Left lung (tissue), 14 donors: ENCODE measurements at places on chromosomes 4 and X. TPM values are rescaled to one million over a fixed set of nuclear protein-coding genes. Genes with fewer than 3 reads are reported as not detected.

The GSPT2 gene
- total RNA-seq, result 10.5 TPM

The PROM1 gene
- total RNA-seq, result not detected

The GPR173 gene
- 3.6 TPM for total RNA-seq

The TCEAL2 gene
- 4.4 TPM for total RNA-seq

The RTL9 gene
- total RNA-seq, result 0.70 TPM

The PRDM8 gene
- total RNA-seq, result 1.9 TPM

The LRAT gene
- total RNA-seq, result 0.89 TPM

The P2RY8 gene
- 1.5 TPM for total RNA-seq

The SSX2 gene
- not detected for total RNA-seq

The MAEA gene
- total RNA-seq, result 56.3 TPM

The SPATA18 gene
- total RNA-seq, result 23.7 TPM

The SMIM31 gene
- total RNA-seq, result not detected

The FAM47A gene
- total RNA-seq, result not detected

The STK32B gene
- 1.9 TPM for total RNA-seq

GRCh38 chr4:82983444-82983843 is 27.2 kb downstream of the LIN54 start:
- H3K4me3 ChIP-seq, result no peak overlapping the region
- no peaks in the 10 kb centered on the region for H3K4me1 ChIP-seq
- H3K27me3 ChIP-seq, result no peaks in the 10 kb centered on the region
- no peak overlapping the region for H3K27ac ChIP-seq
- H3K36me3 ChIP-seq, result no peaks in the 10 kb centered on the region

DNA sequence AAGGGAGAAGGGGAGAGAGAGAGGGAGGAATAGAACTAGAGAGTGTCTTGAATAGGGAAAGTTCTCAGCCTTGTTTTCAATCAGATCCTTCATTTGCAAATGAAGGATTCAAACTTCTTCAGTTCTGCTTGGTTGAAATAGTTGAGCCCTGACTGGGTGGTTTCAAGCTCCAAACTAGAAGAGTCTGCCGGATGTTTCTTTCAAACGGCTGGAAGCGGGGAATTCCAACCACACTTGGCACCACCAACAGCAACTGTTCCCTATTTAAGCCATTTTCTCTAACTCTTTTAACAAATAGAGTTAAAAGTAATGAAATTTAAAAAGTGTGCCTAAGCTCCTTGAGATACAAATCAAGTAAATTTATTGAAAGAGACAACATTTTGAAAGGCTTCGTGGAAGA is 67.5 kb upstream of the DDX60 start:
- no peaks in the 10 kb centered on the region for H3K27me3 ChIP-seq
- no peak overlapping the region for H3K4me3 ChIP-seq
- H3K36me3 ChIP-seq, result peaks cover 98% of the 10 kb centered on the region
- no peak for DNase-seq

GRCh38 chrX:19019996-19020395 is 36.1 kb upstream of the PHKA2 start:
- no peaks in the 10 kb centered on the region for H3K27me3 ChIP-seq
- H3K27ac ChIP-seq, result no peak overlapping the region
- H3K36me3 ChIP-seq, result no peaks in the 10 kb centered on the region
- H3K4me1 ChIP-seq, result no peaks in the 10 kb centered on the region

DNA sequence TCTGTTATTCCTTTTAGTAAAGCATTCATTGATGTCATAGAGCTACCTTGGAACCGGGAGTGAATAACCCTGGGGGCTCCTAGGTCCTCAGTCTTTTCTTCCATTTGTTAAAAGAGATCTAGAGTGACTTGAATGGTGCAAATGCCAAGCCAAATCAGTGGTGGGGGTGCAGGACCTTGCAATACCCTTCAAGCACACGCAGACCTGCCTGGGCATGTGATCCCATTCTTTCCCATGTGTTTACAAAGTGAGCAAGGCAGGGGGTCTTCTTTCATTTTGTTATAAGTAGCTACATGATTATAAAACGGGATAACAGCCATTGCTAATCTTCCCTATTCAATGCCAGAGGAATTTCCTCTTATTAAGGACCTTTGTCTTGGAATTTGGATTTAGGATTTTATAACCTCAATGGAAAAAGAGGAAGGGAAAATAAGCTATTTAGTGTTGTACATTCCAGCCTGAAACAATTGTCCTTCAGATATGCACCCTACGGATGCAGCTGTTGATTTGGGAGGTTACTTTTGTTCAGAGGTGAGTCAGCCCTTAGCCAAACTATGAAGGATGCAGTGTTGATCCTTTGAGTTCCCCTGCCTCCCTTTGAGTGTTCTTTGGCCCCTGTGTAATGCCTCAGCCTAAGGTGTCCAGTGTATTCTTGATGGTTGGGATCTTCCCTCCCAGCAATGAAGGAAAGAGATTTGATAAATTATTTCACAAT is 623.8 kb upstream of the HTR2C start:
- no peaks in the 10 kb centered on the region for H3K36me3 ChIP-seq
- no peak overlapping the region for H3K27ac ChIP-seq
- no peaks in the 10 kb centered on the region for H3K4me1 ChIP-seq
- DNase-seq, result no peak
- H3K27me3 ChIP-seq, result no peaks in the 10 kb centered on the region

- no peak overlapping the region for H3K4me3 ChIP-seq
- H3K36me3 ChIP-seq, result peaks cover 35% of the 10 kb centered on the region
- no peak for DNase-seq
- H3K27ac ChIP-seq, result no peak overlapping the region
- H3K27me3 ChIP-seq, result no peaks in the 10 kb centered on the region
Observed at GRCh38 chr4:84847978-84848377, 118.5 kb downstream of the WDFY3 start.

DNA sequence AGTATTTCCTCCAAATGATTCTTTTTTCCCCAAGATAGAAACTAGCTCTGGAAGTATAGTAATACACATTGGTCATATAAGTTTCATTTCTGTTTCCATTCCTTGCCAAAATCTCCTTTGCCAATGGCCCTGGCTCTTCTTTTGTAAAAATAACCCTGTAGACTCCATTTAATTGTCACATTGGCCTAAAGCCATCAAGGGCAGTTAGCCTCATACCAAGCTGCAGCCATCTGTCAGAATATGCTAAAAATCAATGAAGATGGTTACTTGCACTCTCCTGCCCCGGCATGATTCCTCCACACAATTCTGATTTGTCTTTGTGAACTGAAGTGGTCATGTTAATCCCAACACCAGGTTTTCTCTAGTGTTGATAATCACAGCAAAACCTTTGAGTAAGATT is 380.5 kb downstream of the SH2D1A start:
- no peaks in the 10 kb centered on the region for H3K27me3 ChIP-seq
- H3K27ac ChIP-seq, result no peak overlapping the region
- no peaks in the 10 kb centered on the region for H3K36me3 ChIP-seq
- H3K4me3 ChIP-seq, result no peak overlapping the region
- H3K4me1 ChIP-seq, result no peaks in the 10 kb centered on the region
- no peak for DNase-seq

DNA sequence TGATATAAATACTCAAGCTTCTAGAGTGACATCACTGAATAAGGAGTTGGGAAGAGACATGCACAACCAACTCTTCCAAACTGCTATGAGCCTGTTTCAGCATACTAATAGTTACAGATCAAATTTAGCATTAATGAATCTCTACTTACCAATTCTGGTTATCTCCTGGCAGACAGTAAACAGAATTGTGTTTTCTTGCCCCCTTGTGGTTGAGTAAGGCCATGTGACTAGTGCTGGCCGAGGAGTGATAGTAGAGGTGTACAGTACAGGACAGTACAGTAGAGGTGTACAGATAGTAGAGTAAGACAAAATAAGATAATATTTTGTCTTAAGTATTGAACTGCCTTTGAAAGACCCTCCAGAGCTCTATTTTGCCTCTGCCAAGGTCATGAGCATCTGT is 681.4 kb downstream of the GABRG1 start:
- H3K27me3 ChIP-seq, result no peaks in the 10 kb centered on the region
- no peak overlapping the region for H3K27ac ChIP-seq
- H3K36me3 ChIP-seq, result no peaks in the 10 kb centered on the region
- DNase-seq, result peak; percentile 19
- H3K4me1 ChIP-seq, result no peaks in the 10 kb centered on the region

- DNase-seq, result no peak
- no peaks in the 10 kb centered on the region for H3K27me3 ChIP-seq
- no peaks in the 10 kb centered on the region for H3K36me3 ChIP-seq
Observed at GRCh38 chrX:7972586-7972985, 45.4 kb upstream of the PNPLA4 start.

DNA sequence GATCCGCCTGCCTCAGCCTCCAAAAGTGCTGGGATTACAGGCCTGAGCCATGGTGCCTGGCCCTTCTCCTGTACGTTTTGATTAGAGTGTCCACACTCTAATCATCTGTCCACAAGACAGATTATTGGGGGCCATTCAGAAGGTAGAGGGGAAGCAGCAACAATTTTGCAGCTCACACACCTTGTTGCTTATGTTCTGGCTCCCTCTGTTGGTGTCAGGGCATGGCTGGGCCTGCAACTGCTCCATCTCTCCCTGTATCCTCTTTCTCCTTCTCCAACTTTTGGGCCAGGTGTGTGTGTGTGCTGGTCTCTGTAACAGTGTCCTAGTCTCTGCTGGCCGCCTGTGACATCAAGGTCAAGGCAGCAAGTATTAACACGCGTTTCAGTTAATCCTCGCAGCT is 125.5 kb upstream of the MBNL3 start:
- H3K27ac ChIP-seq, result no peak overlapping the region
- peaks cover 7% of the 10 kb centered on the region for H3K27me3 ChIP-seq
- H3K4me1 ChIP-seq, result no peaks in the 10 kb centered on the region

- H3K4me1 ChIP-seq, result no peaks in the 10 kb centered on the region
- H3K4me3 ChIP-seq, result no peak overlapping the region
- no peaks in the 10 kb centered on the region for H3K27me3 ChIP-seq
- DNase-seq, result no peak
- H3K27ac ChIP-seq, result no peak overlapping the region
- no peaks in the 10 kb centered on the region for H3K36me3 ChIP-seq
Observed at GRCh38 chr4:145781351-145781750, 101.4 kb downstream of the C4orf51 start.

- H3K27ac ChIP-seq, result no peak overlapping the region
- H3K27me3 ChIP-seq, result no peaks in the 10 kb centered on the region
- DNase-seq, result no peak
- H3K36me3 ChIP-seq, result no peaks in the 10 kb centered on the region
- H3K4me3 ChIP-seq, result no peak overlapping the region
- H3K4me1 ChIP-seq, result no peaks in the 10 kb centered on the region
Observed at GRCh38 chr4:27218013-27218412, 357.4 kb downstream of the STIM2 start.

DNA sequence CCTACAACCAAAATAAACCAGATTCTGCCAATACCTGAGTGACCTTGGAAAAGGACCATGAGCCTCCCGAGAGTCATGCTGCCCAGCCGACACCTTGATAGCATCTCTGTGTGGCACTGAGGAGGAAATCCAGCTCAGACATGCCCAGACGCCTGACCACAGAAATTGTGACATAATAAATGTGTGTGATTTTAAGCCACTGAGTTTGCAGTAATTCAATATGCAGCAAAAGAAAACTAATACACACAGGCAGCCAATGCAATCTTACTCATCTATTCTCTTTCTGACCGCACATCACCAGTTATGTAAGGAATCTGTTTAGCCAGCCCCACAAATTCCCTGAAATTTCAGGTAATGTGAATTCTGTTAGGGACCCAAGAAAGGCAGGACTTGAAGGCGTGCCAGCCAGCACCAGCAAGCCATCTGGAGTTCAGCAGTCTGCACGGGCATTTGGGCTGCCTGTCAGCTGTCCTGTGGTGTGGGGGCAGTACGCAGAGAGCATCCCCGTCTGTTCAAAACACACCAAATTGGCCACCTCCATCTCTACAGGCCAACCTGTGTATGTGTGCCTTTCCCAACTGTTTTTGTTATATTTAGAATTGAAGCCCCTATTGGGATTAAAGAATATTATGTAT is 176.4 kb downstream of the NLGN4X start:
- H3K36me3 ChIP-seq, result no peaks in the 10 kb centered on the region
- no peak overlapping the region for H3K4me3 ChIP-seq
- H3K4me1 ChIP-seq, result no peaks in the 10 kb centered on the region
- no peak for DNase-seq
- no peaks in the 10 kb centered on the region for H3K27me3 ChIP-seq

GRCh38 chr4:114599231-114599902 is 760 bp downstream of the UGT8 start:
- peak; percentile 53 for DNase-seq
- peaks cover 23% of the 10 kb centered on the region for H3K27me3 ChIP-seq

DNA sequence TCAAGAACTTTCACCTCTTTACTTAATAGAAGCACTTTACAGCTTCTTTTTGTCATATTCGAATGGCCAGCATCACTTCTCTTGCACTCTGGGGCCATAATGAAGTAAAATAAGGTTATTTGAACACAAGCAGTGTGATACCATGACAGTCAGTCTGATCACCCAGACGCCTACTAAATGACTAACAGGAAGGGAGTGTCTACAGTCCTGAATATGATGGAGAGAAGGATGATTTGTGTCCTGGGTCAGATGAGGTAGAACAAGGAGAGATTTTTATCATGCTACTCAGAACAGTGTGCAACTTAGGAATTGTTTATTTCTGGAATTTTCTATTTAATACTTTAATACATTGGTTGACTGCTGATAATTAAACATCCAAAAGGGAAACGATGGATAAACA is 284.2 kb upstream of the F9 start:
- H3K27me3 ChIP-seq, result no peaks in the 10 kb centered on the region
- H3K27ac ChIP-seq, result no peak overlapping the region
- no peaks in the 10 kb centered on the region for H3K36me3 ChIP-seq
- no peaks in the 10 kb centered on the region for H3K4me1 ChIP-seq
- no peak for DNase-seq

DNA sequence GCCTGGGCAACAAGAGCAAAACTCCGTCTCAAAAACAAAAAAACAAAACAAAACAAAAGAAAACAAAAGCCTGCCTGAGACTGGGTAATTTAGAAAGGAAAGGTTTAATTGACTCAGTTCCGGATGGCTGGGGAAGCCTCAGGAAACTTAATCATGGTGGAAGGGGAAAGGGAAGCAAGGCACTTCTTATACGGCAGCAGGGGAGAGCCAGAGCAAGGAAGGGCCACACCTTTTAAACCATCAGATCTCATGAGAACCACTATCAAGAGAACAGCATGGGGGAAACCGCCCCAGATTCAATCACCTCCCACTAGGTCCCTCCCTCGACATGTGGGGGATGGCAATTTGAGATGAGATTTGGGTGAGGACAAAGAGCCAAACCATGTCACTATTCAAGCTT is 122.2 kb downstream of the UBE2K start:
- H3K27ac ChIP-seq, result no peak overlapping the region
- no peak overlapping the region for H3K4me3 ChIP-seq
- no peaks in the 10 kb centered on the region for H3K4me1 ChIP-seq
- H3K27me3 ChIP-seq, result no peaks in the 10 kb centered on the region
- no peaks in the 10 kb centered on the region for H3K36me3 ChIP-seq
